ENCODE measurements at places on chromosomes 1 and 21.

DNA sequence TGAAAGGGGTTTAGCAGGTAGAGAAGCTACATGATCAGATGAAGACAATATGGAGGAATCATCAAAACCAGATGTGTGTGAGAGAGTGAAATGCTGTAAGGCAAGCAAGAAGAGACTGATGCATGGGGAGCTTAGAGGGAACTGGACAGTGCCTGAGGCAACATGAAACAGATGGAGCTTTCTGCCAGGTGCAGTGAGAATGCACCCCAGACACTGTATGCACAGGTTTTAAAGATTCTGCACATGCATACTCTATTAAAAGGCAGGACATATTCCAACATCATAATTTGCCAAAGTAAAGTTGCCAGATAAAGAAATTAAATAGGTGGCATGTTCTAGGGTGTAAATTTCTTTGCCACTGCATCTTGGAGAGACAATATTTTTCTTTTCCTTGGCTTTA lies 200.1 kb downstream of the AMY1C start:
- DNase-seq, result no peak

DNA sequence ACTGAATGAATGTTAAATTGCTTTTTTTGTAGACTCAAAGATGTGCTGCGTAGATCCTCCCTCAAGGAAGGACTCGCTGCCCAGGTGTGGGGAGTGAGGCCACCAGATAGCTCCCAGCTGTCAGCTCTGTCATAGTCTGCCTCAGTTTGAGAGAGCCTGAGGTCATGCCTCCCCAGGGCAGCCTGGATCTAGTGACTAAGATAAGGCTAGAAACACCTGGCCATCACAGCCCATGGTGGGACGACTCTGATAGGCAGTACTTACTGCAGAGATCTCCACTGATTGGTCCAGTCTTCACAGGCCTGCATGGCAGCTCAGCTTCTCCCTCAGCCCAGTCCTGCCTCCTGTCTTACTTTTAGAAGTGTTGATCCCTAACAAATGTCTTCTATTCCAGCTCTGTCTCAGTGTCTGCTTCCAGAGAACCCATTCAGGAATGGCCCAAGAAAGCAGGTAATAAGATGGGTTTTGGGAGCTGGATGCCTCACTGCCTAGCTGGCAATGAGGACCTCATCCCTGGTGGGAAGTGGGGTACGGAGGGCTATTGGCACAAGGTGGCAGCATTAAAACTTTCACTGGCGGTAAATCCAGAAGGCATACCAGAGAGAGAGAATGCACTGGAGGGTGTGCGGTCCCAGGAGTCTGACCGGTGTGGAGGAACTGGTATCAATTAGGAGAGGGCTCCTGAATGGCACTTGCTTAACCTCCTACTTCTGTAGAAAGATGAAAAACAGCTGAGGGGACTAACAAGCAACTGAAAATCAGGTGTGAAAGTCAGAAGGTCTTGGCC lies 55.3 kb upstream of the GPR37L1 start:
- no peak for DNase-seq

- DNase-seq, result no peak
These were observed 146.8 kb upstream of the NRIP1 start for GRCh38 chr21:15211491-15212133.

DNA sequence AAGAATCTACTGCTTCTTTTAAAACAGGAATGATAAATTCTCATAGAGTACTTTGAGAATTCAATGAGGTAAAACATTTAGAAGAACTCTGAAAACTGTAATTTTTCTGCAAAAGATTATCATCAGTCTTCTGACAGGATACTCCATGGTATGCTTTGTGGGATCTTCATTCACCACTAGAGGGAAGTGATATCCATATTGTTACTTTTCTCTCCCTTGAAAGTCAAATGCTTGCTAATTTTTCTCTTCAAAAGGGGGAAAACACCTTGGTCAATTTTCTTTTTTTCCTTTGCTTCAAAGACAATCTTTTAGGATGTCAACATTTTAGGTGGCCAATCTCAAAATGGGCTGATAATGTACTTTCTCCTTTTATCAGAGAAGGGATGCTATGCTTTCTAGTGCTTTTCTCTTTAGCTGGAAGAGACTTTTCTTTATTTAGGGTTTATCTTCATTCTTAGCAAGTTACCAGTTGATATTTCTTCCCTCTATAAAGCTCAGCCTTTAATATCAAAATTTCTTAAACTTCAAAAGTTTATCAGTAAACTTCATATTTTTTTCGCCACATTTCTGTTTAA lies 95.5 kb downstream of the NEGR1 start:
- no peak for DNase-seq

GRCh38 chr1:60916199-60916598 lies 166.2 kb upstream of the NFIA start:
- DNase-seq, result no peak

DNA sequence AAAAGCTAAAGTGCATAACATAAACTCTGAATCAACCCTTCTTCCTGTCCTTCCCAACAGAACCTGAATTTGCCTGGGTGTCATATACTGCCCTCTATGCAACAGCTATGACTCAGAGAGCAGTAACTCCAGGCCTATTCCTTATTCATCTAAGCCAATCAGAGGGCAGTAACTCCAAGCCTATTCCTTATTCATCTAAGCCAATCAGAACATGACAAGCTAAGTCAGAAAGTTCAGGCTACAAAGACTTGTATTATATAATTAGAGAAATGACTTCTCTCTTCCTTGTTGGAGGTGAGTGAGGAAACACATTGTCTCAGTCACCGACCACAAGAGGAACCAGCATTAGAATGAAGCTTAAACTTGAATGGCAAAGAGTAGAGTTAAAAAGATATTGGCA lies 26.2 kb upstream of the TADA1 start:
- peak; percentile 2 for DNase-seq

DNA sequence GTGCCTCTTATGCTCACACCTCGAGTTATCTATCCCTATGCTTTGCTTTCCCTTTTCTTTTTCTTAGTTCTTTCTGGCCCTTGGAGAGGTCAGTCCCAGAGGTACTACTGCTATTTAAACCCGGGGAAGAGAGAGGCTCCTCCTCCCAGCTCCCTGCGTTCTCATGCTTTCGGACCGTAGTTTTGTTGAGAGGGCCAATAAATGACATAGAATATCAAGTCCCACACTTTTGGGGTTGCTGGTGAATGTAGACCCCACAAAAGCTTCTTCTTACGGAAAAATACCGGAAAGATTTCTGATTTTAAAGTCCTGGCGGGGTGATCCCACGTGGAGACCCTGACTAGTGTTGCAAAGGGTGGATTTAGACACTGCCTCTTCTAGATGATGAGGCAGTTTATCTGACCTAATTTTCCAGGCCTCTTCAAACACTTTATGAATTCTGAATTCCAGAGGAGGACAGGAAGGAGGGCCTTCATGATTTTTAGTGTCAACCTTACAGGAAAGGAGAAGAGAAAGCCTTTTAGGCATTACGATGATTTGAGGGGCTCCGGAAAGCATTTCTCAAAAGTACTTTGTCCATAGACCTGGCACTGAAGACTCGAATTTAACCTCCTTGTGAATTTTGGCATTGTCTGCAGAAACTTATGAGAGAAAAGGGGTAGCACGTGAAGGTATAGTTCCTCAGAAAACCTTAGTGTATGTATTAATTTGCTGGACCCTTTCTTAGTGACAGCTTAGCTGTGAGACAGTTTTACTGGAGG lies 694 bp downstream of the TMEM167B start:
- no peak for DNase-seq

DNA sequence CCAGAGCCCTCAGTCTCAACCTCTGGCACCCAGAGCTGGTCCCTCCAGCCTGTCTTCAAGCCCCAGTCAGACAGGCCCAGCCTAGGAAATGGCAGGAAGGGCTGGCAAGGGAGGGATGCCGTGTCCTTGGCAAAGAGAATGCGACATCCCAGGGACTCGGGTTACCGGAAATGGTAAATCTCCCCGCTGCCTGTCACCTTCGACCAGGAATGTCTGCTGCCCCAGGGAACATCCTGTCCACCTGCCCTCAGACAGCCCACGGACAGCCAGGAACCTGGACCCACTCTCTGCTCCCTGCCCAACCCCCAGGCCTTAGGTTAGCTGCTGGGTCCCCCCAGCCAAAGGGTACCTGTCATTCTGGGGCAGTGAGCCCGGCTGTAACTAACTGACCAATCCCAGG lies 23.9 kb downstream of the HSPG2 start:
- DNase-seq, result no peak

DNA sequence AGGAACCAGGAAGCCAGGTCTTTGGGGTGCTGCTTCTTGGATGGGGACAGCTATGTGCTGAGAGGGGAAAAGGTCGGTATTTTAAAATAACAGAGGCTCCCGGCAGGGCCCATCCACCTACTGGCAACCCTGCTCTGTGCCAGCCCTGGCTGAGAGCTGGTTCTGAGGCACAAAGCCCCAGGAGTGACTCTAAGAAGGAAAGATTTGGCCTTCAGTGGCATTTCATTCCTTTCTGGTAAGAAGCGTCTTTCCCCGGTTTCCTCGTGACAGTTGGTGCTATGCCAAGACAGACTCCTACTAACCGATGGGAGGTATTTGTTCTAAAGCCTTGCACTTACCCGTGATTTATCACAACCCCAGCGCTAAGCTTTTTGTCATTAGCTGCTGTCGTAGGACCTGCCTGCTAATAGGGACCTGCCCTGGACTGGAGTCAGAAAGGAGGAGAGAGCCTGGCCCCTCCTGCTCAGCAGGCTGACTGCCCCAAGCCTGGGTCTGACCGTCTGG lies 123.1 kb upstream of the ADAR start:
- no peak for DNase-seq

- DNase-seq, result no peak
These were observed 3.0 kb downstream of the FCAMR start for GRCh38 chr1:206967096-206967849.

GRCh38 chr1:180188684-180189175 lies 34.1 kb downstream of the QSOX1 start:
- DNase-seq, result no peak

- no peak for DNase-seq
These were observed 4.7 kb upstream of the CD55 start for GRCh38 chr1:207316622-207317391.

DNA sequence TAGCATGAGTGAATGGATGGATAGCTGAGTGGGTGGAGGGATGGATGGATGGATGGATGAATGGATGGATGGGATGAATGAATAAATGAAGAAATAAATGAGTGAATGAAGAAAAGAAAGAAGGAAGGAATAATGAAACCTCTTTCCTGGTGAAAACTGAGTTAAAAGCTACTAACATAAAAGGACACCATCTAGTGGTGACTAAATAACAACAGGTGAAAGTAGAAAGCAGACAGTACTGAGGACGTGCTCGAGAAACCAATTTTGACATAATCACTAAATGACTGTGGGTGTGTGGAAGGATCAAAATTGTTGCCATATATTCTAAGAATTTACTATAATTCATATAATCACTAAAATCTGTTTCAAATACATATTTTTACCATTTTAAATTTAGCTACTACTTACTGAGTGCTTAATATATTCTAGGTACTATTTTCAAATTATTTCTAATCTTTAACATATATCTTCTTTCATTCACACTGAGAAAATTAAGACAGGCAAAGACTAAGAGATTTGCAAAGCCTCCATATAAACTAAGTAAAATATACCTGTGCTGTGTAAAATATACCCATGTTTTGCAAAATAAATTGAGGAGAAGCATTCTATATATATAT lies 522.9 kb downstream of the LRRIQ3 start:
- no peak for DNase-seq

DNA sequence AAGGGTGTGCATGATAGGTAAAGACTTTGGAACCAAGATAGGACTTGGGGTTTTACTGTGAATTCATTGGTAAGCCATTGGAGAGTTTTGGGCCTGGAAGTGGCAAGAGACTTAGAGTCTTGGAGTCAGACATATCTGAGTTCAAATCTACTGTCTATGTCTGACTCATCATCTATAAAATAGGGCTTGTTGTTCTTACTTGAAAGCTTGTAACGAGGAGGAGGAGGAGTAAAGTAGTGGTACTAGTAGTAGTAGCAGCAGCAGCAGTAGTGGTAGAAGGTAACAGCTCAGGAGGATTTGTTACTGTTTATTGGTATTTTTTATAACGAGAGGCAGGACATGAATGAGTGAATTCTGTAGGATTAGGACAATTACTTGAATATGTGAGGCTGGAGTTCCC lies 62.7 kb downstream of the CACHD1 start:
- DNase-seq, result no peak

DNA sequence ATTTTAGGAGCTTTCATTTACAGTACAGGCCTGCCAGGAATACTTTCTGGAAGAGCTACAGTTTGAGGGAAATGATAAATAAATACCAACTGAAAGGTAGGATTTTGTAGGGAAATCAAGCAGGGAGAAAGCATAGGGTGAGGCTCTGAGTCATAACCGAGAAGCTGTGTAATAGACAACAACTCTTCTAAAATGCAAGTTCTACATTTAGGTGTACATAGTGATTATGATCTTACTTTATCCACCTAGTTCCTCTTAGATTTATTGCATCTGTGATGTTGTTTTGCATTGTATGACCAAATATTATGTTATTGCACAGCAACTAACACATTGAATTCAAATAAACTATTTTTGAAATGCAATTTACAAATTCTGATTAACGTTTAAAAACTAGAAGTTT lies 819.3 kb downstream of the PLA2G4A start:
- DNase-seq, result no peak

DNA sequence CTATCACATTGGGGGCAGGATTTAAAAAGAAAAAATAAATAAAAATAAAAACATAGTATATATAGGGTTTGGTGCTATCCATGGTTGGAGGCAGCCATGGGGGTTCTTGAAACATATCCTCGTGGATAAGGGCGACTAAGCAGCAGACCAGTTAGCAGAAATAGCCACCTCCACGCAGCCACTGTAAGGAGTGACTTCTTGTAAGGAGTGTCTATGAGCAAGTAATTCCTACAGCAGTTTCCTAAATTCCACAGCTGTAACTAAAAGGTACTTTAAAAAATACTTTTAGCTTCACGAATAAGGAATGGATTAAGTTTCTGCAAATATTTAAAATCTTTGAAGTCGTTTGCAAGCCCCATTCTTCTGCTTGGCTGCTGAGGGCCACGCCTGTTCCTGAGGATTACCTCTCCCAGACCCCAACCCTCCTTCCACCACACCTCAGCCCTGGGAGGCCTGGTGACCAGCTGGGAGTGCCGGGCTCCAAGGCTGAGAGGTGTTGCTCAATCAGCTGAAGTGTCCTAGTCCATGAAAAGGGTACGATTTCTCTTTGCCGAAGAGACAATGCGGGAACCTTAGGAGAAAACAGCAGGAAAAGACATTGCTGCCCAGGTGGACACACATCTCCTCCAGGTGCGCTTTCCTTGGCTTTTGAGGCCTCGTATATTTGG lies 115.3 kb downstream of the ADSS2 start:
- DNase-seq, result no peak

DNA sequence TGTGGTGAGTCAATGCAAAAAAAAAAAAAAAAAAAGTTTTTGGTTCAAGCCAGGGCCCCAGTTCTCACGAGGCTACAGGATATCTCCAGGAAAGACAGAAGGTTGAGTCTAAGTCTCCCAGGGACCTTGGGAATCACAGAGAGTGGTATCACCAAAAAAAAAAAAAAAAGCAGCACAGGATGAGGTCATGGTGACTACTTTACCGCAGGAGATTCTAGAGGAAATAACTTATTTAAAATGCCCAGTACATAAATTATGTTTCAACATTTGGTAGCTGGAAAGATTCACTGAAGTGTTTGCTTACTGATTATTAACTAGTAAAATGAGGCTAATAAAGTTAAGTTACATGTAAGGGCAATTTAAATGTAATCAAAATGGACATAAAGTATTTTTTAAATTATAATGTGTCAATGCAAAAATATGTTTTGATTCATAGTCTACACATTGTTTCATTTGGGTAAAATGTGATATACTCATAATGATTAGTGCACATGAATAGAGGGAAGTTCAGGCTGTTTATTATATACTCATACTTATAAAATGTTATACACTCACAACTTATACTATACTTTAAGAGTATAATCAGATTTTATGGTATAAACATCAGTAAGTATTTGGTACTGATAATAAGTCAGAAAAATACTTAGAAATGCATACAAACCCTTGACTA lies 84.1 kb downstream of the PLPPR5 start:
- peak; percentile 54 for DNase-seq

All from AG09309 (cell line).